Neuronal stem cell (in vitro differentiated cells): ENCODE measurements at places on chromosomes 5 and 9.
A peak's percentile ranks its signal among the peaks of the same experiment; 100 is the strongest.

DNA sequence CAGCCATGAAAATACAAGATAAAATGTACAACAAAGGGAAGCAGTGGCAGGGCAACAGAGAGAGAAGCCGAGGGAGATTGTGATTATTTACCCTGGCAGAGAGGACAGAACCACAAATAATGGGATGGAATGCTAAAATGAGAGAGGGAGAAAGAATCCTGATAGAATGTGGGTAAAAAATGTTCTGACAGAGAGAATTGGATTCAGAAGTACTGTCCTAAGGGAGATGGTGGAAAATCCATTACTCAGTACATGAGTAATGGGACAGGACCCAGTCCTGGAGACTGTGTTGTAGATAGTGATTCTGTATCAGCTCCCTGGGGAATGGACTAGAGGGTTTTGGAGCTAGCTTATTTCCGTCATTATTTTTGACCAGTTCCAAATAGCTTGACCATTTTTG, 831.5 kb downstream of the MAT2B start:
- no peak for DNase-seq

GRCh38 chr5:76402251-76402885, 717 bp upstream of the IQGAP2 start:
- peak; percentile 54 for DNase-seq

DNA sequence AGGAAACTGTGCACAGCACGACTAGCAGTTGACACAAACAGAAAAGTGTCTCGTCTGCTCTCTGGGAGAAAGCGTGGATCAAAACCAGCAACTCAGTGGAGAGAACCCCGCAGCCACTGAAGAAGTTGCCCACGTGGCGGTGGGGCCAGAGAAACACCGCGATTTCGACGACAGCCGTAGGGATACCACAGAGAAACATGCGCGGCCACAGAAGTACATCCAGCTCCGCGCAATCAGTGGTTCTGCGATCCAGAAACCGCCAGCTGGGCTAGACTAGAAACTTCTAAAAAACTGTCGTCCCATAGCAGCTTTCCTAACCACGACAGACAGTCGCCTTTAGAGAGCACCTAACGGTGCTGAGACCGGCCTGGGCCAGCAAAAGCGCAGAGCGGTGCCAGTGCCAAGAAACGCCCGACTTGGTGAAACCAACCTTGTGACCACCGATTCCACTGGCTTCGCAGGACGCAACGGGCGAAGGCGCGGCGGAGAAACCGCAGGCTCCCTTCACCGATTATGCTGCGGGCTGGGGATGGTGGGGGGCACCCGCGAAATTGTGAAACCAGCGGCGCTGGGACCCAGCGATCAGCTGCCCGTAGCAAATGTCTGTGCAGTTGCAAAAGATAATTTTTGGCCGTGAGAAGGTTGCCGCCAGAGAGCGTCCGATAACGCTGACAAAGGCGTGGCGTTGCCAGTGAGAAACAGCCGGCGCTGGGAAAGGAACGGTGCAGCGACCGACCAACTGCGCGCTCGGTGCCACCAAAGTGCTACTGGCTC, 2.7 kb upstream of the ANXA2R start:
- DNase-seq = peak; percentile 60

DNA sequence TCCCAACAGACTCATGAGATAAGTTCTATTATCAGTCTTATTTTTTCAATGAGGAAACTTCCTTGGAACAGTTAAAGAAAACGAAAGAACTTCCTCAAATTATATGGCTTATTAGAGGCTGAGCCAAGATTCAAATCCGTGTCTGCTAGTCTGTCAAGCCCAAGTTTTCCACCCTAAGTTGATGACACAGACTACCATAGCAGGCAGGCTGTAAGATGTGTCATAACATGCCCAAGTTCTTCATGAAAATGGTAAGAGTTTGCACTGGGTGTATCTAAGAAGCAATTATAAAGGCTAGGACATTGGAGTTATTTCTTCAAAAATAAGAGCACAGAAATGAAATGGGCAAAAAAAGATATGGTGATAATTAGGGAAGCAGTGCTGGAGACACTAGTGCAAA, 634.5 kb downstream of the BRINP1 start:
- no peak for DNase-seq

- no peak for DNase-seq
Measured at GRCh38 chr5:128472036-128472435, 66.0 kb downstream of the FBN2 start.

GRCh38 chr5:80082731-80083100, 47.6 kb downstream of the THBS4 start:
- peak; percentile 54 for DNase-seq

GRCh38 chr9:34999576-34999975, 10.0 kb downstream of the DNAJB5 start:
- no peak for DNase-seq
